Tibial nerve (tissue), 4 donors: ENCODE measurements at places on chromosomes 1 and 21. TPM values are rescaled to one million over a fixed set of nuclear protein-coding genes. Genes with fewer than 3 reads are reported as not detected.

Gene CHI3L2
- 2.5 TPM for total RNA-seq

DNA sequence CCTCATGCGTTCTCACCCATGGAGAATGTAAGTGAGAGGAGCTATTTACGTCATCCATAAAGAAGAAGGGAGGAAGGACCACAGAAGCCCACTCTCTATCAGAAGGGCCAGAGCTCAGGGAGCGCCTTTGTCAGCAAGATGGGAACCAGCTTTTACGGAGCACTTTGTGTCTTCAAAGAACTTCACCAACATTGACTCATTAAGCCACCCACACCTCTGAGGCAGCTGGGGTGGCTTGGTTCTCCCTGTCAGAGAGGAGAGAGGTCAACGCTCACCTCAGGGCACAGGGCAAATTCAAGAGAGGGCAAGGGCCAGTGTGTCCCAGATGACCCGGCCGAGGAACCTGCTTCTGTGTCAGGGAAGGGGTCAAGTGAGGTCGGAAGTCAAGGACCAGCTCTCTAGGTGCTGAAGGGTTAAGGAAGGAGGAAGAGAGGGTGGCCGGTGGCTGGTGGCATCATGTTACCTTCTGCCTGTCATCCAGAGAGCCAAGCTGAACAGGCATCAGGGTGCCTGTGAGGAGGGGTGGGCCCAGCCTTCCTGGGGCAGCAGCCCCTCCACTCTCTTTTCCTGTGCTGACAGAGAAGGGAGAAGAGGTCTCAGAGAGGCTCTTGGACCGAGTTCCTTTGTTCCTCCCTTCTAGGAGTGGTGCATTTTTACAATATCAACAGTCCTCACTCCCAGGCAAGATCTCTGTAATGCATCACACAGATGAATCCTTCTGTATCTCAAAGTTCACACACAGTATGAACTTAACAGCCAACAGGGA lies 109.0 kb downstream of the ETS2 start:
- no peak for DNase-seq

- DNase-seq = no peak
These were observed 1.7 kb downstream of the FMN2 start for GRCh38 chr1:240093120-240093961.

- DNase-seq = no peak
These were observed 37.5 kb upstream of the LAMC2 start for GRCh38 chr1:183148599-183148998.

DNA sequence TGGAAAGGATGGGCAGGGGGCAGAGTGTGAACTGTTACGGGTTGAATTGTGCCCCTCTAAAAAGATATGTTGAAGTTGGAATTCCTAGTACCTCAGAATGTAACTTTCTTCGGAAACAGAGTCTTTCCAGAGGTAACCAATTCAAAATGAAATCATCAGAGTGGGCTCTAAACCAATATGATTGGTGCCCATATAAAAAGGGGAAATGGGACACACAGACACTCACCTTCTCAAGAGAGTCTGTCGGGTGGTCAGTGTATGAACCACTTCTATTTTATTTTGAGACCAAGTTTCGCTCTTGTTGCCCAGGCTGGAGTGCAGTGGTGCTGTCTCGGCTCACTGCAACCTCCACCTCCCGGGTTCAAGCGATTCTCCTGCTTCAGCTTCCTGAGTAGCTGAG lies 7.6 kb downstream of the EDARADD start:
- DNase-seq = no peak
